EH (cell line): ENCODE measurements at places on chromosomes 4 and X.
A peak's percentile ranks its signal among the peaks of the same experiment; 100 is the strongest.

DNA sequence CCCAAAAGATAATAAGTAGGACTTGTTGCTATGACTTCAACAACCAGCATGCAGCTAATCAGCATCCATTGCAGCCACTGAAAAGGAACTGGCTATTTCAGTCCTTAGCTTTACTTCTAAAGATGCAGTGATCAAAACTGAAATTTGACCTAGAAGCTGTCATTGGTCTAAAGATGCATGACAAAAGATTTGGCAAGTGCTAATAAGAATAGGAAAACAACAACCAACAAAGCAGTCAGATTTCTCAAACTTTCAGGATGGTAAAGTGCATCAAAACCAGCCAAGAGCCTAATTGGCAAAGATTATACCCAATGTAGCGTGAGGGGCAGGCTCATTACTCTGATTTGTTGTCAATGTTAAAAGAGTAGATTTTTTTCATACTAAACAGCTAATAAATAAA lies 77.1 kb upstream of the WDR17 start:
- DNase-seq, result no peak

DNA sequence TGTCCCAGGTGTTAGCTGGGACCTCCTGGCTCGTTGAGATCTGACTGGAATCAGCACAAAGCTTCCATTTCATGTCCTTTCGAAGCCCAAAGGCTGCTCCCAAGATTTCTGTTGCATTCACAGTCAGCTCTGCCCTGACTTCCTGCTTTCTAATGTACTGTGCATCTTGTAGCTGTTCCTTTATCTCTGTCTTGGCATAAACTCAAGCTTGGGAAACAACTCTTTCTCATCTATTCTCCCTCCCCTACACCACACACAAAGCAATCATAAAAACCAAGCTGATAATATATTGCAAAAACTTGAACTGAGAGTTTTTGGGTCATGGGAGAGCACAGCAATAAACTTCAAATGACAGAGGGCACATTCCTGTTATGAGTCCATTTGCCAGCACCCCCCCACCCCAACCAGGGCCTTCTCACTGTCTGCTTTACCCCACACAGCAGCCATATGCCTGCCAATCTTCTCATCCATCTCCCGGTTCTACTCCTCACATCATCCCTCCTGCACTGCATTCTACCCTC lies 76.3 kb downstream of the SYNPO2 start:
- peak; percentile 91 for DNase-seq

GRCh38 chrX:1389181-1389992 lies 2.5 kb downstream of the SLC25A6 start:
- no peak for DNase-seq

- peak; percentile 32 for DNase-seq
Measured at GRCh38 chr4:69075061-69075792, 21.0 kb upstream of the UGT2B7 start.

DNA sequence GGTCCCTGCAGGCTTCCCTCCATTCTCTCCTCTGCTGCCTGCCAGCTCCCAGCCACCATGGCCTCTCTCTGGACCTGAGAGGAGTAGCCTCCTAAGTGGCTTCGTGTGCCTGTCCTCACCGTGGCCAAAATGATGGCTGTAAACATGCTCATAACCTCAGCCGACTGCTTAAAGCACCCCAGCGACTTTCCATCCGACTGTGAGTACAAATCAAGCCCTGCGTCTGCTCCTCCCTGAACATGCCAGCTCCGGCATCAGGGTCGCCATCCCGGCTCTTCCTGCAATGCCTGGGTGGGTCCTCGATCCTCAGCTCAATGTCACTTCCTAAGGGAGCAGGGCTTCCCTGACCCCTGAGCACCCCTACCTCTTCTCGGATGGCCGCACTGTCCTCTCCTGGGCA lies 3.3 kb upstream of the SORCS2 start:
- no peak for DNase-seq

DNA sequence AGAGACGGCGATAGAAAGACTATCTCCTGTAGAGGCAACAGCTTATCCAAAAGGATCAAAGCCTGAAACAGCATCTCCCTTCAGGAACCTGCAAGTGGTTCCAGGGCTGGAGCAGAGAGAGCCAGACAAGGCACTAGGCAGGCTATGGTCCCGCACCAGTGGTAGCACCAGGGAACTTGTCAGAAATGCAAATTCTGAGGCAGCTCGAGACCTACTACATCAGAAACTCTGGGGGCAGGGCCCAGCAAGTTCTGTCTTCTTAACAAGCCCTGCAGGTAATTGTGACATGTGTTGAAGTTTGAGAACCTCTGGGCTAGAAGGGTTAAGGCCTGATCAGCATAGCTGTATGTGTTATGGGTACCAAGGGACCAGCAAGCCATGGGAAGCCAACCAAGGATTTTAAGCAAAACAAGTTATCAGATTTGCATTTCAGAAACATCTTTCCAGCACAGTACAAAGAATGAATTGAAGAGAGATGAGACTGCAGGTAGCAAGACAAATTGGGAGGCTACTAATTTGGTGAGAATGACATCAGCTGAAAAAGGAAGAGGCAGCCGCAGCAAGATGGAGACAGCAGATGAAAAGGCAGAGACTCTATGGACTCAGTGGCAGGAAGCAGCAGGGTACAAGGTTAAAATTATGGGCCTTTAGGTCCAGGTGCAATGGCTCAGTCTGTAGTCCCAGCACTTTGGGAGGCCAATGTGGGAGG lies 139.7 kb downstream of the TSPAN5 start:
- DNase-seq, result no peak

- DNase-seq, result no peak
Measured at GRCh38 chr4:138773321-138773720, 242.3 kb upstream of the NOCT start.

DNA sequence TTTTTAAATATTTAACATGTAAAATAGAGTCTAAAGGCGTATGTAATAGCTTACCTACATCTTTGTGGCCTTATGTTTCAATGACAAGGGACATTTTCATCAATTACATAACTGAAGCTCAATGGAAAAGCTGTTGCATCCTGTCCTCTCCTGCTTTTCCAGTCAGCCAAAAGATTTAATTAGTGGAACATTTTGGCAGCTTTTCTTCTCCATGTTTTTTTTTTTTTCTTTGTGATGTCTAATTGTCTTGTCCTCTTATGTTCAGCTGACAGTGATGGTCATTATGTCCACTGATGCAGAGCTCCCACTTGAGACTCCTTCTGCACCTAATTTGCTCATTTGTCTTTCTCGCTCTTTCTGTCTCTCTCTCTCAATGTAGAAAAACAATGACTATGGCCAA lies 422.2 kb downstream of the GABRG1 start:
- DNase-seq, result no peak

- DNase-seq, result peak; percentile 93
Measured at GRCh38 chrX:13487731-13488505, 81.5 kb upstream of the EGFL6 start.

DNA sequence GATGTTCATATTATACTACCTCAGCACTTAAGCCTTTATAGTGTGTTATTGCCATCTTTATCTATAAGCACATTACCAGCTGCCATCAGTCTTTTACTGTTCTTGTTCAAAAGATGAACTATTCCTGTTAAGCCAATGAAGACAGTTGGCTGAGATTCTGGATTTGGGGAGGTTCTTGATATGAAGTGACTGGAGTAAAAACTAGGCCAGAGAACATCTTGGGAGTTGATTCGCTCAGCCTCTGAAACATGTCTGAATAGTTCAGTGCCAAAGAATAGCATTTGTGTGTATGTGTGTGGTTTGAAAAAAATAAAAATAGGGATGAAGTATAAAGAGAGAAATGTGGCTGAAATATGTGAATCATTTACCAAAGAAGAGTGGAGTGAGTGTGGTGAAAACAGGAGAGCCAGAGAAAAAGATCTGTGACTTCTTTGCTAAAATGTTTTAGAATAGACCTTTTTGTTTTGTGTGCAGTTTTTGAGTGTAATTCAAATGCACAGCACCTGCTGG lies 15.2 kb downstream of the EXOC1 start:
- DNase-seq, result peak; percentile 8

DNA sequence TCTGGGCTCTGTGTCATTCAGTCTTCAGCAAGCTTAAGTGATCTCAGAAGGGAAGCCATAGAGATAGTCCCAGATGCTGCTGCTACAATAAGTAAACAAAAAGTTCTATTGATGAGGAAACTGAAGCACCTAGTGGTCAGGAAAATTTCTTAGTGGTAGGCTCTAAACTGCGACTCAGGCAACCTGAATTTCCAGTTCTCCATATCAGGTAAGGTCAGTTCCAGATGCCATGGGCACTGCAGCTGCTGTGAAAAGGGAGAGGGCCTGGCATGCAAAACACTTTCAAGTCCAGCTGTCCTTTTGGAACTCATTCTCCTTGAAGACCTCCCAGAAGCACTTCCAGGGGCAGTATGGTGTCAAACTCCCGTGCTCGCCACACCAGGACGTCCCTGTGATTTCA lies 46.2 kb downstream of the REELD1 start:
- no peak for DNase-seq

GRCh38 chr4:139241784-139242151 lies 38.3 kb downstream of the MGARP start:
- DNase-seq, result no peak

GRCh38 chr4:15577508-15577907 lies 77.6 kb downstream of the FBXL5 start:
- peak; percentile 56 for DNase-seq

- no peak for DNase-seq
Measured at GRCh38 chr4:100722866-100723459, 205.1 kb upstream of the EMCN start.

DNA sequence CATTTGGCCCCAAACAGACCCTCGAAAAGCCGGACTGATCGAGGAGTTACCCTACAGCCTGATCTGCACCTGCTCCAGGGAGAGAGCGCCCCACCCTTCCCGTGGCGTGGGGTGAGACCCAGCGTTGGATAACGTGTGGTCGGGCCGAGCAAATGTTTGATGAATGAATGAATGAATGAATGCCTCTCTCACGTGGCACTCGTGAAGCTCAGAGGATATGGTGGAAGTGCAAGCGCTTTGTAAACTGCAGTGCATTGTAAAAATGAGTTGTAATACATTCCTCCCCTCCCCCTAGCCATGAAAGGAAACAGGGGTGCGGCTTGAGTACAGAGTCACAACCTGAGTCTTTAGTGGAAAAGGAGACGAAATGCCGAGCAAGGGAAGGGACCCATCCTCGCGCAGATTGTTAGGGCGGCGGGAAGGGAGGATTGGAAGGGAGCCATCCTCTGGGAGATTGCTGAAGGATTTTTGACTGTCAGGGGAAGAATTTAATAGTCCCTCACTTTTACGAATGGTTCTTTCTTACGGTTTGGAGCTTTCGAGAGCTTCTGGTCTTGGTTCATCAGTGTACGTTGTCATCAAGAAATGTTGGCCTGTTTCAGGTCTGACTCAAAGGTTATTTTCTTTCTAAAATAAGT lies 772 bp upstream of the FBXW7 start:
- DNase-seq, result peak; percentile 57

- DNase-seq, result no peak
Measured at GRCh38 chr4:151998723-151999122, 237.9 kb upstream of the GATB start.

DNA sequence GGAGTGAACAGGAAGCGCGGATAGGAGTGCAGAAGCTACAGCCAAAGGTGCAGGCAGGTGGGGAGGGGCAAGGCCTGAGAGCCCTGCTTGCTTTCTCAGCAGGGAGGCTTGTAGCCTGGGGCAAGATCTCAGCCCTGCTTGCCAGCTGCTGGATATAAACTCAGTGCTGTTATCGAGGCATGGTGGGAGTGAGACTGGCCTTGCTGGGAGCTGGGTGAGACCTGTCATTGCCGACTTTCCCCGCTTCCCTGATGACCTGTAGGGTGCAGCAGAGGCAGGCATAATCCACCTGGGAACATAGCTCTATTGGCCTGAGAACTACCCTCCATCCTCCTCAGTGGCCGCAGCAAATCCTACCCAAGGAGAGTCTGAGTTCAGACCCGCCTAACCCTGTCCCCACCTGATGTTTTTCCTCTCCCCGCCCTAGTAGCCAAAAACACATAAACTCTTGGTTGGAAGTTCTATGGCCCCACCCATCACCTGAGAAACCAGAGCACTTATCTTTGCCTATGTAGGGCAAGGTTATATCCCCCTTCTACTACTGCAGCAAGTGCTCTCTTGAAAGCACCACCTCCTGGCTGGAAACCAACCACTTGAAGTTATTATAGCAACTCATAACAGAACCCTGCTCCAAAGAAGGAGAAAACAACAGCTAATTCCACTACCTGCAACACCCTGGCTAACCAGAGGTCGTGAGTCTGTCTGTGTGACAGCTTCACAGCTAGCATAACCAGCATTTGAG lies 80.7 kb downstream of the FHIP1A start:
- no peak for DNase-seq

DNA sequence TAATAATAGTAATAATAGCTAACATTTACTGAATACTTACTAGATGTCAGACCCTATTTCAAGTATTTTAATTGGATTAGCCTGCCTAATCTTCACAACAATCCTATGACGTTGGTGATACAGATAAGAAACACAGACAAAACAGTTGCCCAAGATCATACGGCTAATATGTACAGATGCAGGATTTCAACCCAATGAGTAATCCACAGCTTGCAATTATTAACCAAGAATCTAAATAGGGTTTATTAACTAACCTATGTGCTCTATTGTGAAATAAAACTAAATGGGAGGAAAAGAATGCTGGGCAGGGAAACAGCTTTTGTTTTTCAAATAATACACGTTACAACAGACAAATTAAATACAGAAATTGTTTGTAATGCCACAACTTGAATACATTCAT lies 23.4 kb downstream of the FBXO8 start:
- peak; percentile 69 for DNase-seq

- DNase-seq, result peak; percentile 69
Measured at GRCh38 chrX:153507484-153508178, 9.8 kb upstream of the ATP2B3 start.

GRCh38 chr4:157885811-157886210 lies 287.0 kb downstream of the GASK1B start:
- no peak for DNase-seq

DNA sequence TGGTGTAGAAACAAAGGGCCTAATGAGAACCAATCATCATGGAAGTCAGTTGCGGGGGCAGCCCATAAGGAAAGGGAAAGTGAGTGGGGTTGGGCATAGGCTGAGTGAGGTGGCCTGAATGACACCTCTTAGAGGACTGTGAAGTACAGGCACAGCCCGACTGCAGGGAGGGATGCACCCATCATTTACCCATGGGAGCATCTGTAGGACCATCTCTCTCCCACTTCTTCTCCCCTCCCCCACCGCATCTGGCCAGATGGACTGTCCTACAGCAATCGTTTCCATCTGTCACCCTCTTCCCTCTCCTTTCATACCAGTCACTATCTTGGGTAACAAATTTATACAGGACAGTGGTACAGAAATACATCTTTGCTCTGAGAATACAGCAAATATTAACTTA lies 4.2 kb downstream of the STBD1 start:
- no peak for DNase-seq

- DNase-seq, result no peak
Measured at GRCh38 chrX:79413963-79414362, 46.8 kb upstream of the ITM2A start.

- DNase-seq, result peak; percentile 70
Measured at GRCh38 chr4:138595731-138596460, 353.7 kb upstream of the SLC7A11 start.
